Sciatic nerve (tissue), 2 donors: ENCODE measurements at places on chromosomes 6 and 20. TPM values are rescaled to one million over a fixed set of nuclear protein-coding genes. Genes with fewer than 3 reads are reported as not detected.

- no peak for DNase-seq
Observed at GRCh38 chr6:47278545-47278944, 31.2 kb downstream of the TNFRSF21 start.

DNA sequence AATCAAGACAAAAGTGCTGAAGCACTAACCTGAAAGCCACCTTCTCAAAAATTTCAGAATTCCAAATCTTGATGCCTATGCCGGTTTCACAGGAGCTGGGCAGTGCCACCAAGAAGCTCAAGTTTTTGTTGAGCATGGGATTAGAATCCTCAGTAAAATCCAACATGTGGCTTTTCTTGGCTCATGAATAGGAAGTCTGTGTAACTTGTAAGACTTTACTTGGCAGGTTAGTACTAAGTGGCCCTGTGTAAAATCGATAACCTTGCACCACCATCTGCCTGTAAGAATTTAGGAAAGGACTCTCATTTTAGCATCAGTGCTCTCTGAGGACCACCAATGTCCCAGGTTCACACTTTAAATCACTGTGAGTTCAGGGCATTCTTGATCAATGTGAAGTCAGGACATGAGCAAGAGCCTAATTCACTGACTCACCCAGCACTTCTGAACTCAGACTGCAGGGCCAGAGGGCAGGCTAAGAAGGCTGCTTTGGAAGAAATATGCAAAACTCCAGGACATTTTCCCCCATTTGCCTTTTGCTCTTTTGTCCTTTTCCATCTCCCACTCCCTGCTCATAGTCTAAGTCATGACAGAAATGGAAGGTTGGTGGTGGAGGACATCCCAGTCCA is 113.2 kb downstream of the EDN1 start:
- DNase-seq: no peak

GRCh38 chr6:19036196-19036555 is 649.0 kb downstream of the RNF144B start:
- DNase-seq: no peak

GRCh38 chr6:52098721-52099120 is 11.3 kb upstream of the PKHD1 start:
- no peak for DNase-seq

DNA sequence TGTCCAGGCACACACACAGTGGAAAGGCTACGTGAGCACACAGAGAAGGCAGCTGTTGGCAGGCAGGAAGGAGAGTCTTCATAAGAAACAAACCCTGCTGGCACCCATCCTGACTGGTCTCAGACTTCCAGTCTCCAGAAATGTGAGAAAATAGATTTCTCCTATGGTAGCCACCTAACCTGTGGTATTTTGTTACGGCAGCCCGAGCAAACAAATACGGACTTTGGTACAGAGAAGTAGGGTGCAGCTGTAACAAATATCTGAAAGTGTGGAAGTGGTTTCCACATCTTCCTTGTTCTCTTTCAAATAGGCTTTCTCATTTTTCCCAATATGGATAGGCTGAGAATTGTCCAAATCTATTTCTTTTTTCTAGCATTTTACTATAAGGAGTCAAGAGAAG is 94.6 kb downstream of the ADGB start:
- DNase-seq: no peak

DNA sequence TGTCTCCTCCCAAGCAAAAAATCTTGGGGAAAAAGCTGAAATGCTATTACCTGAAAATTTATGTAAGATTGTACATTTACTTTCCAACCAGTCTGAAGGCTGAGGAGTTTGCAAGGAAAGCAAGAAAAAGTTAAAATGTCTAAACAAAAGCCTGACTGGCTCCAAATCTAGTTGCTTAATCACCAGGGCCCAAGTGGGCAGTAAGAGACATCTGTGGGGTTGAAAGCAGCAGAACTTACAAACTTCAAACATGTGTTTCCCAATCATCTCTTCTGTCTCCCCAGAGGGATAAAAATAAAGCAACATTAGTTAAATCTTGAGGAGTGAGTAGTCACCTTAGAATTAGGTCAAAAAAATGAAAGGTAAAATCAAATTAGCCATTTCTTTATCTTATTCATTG is 98.6 kb downstream of the OGFRL1 start:
- no peak for DNase-seq

DNA sequence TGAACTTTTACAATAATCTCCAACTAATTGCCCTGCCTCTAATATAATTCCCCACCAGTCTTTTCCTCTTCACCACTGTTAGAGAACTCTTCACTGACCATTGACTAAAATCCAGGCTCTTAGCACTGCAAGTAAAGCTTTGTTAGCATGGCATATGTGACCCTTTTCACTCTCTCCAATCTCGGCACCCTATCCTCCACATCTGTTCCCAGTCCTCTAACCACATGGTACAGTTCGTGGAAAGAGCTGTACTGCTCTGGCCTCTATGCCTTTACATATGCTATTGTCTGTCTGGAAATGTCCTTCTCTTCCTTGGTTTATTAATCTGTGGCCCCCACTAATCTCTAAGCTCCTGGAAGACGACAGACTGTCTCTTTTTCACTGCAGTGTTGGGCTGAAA is 63.0 kb upstream of the EIF2S2 start:
- DNase-seq: no peak

- no peak for DNase-seq
Observed at GRCh38 chr6:137926207-137926731, 59.2 kb downstream of the TNFAIP3 start.

DNA sequence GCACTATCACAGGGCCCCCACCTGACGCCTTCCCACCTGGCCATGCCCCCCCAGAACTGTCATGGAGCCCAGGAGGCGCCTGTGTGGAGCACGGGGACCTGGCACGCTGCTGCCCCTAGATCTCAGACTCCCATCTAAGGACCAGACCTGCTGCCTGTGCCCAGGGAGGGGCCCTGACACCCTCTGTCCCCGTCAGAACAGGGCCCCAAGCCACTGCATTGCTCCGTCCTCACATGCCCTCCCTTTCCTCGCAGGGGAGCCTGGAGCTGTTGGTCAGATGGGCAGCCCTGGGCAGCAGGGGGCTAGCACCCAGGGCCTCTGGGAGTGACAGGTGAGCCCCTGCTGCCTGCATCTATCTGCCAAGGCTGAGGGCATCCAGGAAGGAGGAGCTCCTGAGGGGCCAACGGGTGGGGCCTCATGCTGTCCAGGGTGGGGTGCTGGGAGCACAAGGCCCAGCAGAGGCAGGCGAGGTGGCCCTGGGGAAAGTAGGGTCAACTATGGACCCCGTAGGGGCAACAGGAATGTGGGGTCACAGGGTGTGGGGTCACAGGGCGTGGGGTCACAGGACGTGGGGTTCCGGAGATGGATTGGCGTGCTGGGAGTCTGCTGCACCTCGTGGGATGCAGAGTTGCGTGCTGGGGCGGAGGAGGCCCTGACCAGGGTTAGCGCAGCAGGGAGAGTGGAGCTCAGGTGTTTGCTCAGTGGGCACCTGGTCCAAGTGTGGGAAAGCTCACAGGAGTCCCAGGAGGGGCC is 31.6 kb downstream of the CHRNA4 start:
- DNase-seq: no peak

DNA sequence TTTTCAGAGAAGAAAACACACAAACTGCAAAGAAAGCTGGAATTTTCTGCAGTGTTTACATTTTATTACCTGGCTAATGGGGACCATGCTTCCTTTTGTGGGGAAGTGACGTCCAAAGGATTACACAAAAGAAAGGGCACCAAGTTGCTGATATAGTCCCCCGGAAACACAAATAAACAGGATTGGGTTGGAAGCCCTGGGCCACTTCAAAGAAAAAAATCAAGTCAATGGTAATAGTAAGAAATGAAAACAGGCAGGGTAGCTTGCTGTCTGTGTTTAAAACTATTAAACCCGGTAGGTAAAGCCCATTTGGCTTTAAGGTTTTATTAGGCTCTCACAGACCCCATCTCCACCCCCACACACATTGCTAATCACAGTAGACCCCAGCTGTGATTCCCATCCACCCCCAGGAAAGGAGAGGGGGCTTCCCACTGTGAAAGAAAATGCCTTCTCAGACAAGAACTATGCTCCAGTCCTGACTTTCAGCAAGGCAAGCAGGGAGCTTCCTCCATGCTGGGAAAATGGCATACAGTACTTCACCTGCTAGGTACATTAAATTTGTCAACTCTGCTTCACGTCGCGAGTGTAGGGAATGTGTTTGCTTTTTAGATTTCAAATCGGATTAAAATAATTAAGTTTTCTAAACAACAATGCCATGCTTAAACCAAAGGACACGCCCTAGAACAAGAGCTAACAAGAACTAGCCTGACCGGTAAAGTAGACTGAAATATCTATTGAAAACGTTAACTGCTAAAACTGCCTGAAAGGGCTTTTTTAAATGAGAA is 1.1 kb downstream of the PERP start:
- no peak for DNase-seq

DNA sequence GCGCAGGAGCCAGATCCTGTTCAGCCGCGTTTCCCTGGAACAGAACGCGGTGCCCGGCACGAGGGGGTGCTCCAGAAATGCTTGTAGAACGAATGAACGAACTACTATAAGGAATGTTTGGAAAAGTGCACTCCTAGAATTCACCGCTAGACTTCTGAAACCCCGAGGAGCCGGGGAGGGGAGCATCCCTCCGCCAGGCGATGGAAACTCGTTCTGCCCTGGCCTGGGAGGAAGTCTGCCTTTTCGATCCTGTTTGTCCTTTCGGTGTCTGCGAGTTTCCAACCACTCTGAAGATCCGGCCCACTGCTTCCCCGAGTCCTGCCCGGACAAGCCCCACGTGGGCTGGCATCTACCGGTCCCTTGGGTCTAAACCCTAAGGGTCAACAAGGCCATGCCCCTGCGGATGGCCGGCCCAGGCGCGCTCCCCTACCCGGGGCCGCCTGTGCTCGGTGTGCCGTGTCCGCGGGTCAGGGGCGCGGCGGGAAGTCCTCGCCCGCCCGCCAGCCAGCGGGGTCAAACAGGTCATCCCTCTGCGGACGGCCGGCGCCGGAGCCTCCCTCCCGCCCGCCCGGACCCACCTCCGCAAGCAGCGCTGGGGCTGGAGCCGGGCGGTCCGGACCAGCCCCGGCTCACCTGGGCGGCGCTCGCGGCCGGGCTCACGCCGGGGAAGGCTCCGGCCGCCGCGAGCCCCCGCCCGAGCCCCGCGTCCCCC is 526 bp downstream of the SULF2 start:
- DNase-seq: no peak

GRCh38 chr20:19628570-19629134 is 129.4 kb upstream of the RIN2 start:
- DNase-seq: no peak

DNA sequence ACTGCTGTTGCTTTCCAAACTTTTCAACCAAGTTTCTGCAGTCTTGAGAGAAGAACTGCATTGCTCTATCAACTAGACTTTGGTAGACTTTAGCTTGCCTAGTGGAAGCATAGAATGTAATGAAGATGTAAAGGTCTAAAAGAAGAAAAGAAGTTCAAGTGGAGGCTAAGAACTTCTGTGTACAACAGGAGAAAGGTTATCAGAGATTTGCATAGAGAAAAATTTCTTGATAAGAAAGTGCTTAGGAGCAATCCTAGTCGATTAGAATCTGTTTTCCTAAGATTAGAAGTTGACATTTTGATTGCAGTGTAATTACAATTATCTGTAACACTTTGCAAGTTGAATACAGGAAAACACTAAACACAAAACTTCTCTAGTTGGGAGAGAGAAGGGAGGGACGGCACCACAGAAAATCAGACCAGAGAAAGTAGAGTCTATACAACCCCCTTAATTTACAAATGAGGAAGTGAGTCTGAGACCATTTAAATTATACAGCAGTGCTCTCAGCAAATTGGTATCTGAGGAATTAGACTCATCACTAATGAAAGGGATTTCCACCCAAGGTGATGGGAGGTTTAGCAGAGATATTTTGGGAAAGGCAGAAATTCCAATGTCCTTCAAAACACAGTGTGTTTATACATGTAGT is 194.3 kb upstream of the MARCKS start:
- DNase-seq: no peak

IYD gene
- not detected for total RNA-seq

PXDC1 gene
- 48.3 TPM for total RNA-seq

SAPCD1 gene
- total RNA-seq: 4.9 TPM

DSP gene
- 7.2 TPM for total RNA-seq

CCN5 gene
- 147 TPM for total RNA-seq

RBPJL gene
- total RNA-seq: not detected

ADGRF4 gene
- total RNA-seq: not detected

SNX14 gene
- total RNA-seq: 92.9 TPM

WFDC5 gene
- total RNA-seq: not detected

CTCFL gene
- 0.27 TPM for total RNA-seq

EBF4 gene
- total RNA-seq: 15.3 TPM

CNKSR3 gene
- total RNA-seq: 22.2 TPM
